ENCODE measurements at places on chromosomes 2 and 18.
A peak's percentile ranks its signal among the peaks of the same experiment; 100 is the strongest.

GRCh38 chr2:54907663-54908062 lies 142.6 kb downstream of the RTN4 start:
- DNase-seq, result no peak

GRCh38 chr2:222652491-222653255 lies 3.2 kb downstream of the FARSB start:
- no peak for DNase-seq

DNA sequence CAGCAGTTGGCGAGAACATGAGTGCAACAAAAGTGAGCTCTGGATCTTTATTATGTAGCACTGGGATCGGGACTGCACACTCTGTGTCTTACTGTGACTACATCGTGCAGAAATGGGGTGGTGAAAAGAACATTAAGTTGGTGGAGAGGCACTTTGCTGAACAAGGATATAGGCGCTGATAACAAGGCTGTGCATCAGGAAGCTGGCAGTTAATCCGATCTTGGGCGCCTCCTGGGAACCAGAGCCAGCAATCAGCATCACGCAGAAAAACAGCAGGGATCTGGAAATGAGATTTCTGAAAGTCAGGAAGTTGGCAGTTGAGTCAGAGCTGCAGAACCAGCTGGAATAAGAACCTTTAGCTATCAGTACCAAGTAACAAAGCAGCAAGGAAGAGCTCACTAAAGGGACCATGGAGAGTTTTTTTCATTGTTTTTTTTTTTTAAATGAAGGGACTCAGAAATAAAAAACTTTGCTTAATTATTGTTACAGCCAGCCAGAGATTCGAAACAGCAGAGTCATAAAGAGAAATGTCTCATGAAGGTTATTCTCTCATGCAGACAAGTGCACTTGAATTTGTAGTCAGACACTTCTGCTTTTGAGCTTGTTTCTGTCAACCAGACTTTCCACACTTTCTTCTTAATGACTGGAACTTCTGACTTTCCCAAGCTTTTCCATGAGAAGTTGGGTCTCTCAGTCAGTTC lies 22.8 kb upstream of the MYO3B start:
- DNase-seq, result no peak

GRCh38 chr2:168583710-168584521 lies 127.8 kb downstream of the CERS6 start:
- no peak for DNase-seq

GRCh38 chr2:238387332-238387731 lies 39.4 kb upstream of the ASB1 start:
- DNase-seq, result no peak

DNA sequence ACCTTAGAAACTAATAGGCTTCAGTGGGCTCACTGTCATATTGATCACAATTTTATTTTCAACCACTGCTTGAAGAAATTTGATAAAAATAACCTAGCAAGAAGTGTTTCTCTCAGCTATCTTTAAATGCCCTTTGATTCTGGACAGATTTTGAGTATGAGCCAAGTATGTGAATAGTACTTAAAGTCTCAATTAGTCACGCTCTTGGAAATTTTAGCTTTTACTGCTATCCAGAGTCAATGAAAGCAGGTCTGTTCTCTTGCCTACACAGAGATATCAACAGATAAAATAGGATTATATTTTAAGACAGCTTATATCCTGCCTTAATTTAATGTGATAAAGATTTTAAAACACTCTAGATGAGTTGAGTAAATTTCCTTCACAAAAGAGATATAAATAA lies 337.3 kb downstream of the CBLN2 start:
- DNase-seq, result no peak

GRCh38 chr2:213861638-213862037 lies 549.2 kb upstream of the VWC2L start:
- DNase-seq, result no peak

GRCh38 chr2:88626171-88627054 lies 851 bp downstream of the EIF2AK3 start:
- peak; percentile 61 for DNase-seq

DNA sequence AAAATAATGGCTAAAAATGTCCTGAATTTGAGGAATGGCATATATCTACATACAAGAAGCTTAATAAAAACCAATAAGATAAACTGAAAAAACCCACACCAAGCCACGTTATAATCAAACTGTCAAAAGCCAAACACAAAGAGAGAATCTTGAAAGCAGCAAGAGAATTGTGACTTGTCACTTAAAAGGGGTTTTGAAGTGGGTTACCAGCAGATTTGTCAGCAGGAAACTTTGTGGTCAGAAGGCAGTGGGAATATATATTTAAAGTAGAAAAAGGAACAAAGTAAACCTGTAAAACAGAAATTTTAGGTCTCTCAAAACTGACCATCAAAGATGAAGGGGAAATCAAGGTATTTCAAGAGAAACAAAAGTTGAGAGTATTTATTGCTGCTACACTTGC lies 171.9 kb upstream of the CNTNAP5 start:
- no peak for DNase-seq

DNA sequence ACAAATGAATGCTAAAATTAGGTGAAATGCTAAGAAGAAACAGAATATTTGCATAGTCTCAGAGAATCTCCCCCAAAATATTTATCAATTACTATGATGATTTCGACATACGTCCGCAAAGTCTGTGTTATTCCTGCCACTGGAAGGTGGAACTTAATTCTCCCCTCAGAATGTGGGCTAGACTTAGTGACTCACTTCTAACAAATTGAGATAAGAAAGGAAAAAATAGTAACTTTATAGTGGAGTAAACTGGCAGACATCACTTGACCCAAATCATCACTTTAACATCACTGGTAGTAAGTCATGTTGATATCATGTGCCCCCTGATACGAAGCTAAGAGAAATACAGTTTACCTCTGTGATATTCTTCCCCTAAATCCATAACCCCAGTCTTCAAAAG lies 23.5 kb downstream of the HADHB start:
- DNase-seq, result no peak

GRCh38 chr2:27442920-27443282 lies 720 bp downstream of the KRTCAP3 start:
- DNase-seq, result no peak

- DNase-seq, result no peak
Observed at GRCh38 chr2:39689876-39690275, 24.2 kb downstream of the TMEM178A start.

Measured in stimulated activated naive CD8-positive, alpha-beta T cell treated with anti-CD3 and anti-CD28 coated beads, Interleukin-15, Interleukin-2, amounts not matched to agents 100 U/mL and 50 U/mL, for 24 hours (primary cell).